ENCODE measurements at places on chromosomes 6 and 20.

DNA sequence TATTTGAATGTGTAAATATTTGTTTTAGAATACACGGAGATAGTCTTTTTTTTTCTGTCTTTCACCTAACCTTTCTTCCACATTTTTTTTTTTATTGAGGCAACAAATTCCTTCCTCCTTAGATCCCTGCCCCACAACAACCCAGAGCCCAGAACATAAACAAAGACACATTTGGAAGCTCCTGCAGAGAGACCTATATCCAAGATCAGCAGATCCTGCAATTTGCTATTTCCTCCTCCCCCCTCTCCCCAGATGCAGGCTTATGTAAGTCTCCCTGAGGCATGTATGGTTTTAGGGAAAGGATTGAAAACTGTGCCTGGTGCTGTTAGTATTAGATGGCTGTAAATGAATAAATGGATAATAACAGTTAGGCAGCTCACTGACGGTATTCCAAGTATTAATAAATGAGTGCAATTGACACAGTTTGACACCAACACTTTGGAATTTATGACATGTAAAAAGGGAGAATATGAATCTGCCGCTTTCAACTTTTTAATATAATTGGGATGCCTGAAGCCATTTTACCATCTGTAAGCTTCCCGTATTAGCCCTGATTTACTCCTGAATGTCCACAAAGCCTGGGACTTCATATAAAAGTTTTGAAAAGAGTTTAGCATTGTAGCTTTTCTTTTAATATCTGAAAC, 608.3 kb upstream of the CITED2 start:
- no peak for DNase-seq

- no peak for DNase-seq
These were observed 526.0 kb upstream of the SOX4 start for GRCh38 chr6:21067521-21067920.

GRCh38 chr20:17530716-17531664, at the start of gene BFSP1:
TSS of gene BFSP1 (minus strand) at chr20:17531379. CDS start at chr20:17531329, 50 bp downstream.
- DNase-seq, result peak; percentile 16

DNA sequence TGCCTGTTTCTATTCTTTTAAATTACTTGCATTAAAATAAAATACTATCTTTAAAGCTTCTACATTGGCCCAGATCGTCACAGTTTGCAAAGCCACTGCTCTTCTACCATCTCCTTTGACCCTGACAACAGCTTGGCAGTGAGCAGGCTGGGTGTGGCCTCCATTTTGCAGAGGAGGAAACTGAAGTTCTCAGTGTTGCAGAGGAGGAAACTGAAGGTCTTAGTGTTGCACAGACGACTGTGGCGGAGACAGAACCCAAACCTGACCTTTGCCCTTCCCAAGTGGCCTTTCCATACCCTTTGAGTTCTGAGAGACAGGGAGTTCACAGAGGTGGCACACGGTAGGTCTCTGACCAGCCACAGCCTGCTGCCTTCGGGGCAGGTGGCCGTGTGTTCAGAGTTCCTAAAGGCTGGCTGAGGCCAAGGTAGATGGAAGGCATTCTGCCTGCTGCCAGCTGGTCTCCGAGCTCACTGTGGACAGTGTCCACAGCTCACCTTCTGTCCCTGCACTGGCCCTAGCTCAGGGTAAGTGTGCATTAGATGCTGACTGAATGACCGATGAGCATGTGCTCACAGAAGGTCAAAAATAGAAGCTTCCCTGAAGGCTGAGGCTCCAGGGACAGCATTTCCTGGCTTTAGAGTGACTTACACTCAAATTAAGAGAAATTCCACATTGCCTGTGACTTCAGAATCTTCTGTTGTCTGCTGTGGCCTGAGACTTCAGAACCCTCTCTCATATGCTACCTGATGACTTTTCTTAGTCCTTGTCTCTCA, 113.5 kb upstream of the SLC24A3 start:
- no peak for DNase-seq

GRCh38 chr6:80174900-80175572, 68.6 kb downstream of the BCKDHB start:
- no peak for DNase-seq

DNA sequence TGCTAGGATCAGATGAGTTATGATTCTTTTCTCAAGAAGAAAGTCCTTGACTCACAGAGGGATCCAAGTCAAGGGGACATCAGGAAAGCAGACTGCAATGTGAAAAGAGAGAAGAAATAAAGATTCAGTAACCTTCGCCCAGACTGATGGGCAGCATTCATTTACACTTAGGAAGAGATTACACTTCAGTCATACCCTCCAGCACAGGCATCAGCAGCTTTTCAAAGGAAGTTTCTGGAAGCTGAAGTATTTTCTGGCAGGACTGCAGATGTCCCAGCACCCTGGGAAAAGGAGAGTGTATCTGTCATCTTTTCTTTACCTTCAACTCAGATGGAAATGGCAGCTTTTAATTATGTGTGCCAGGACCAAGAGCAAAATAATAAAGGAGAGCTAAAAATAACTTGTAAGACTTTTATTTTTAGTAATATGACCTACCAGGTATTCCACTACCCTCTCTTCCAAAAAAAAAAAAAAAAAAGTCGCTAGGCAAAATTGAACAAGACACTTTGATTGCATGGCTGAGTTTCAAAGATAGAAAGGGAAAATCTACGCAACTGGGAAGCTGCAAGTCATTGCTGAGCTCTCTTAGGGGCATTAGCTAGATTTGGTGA, 712.1 kb downstream of the EPM2A start:
- DNase-seq, result no peak

DNA sequence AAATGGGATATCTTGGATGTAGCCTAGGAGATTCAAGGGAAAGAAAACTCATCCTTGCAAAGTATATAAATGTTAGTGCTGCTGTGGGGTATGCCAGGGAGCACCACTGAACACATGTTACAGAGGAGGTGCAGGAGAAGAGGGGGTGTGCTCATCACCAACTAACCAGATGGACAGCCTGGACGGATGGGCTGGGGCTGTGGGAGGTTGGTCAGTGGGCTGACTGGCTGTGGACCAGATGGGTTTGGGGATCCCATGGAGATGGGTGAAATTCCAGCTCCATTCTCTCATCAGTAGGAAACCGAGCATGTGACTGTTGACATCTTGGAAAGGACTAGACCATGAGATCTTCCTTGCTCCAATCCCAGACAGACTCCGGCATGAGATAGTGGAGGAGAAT, 201.0 kb downstream of the LRFN2 start:
- no peak for DNase-seq

DNA sequence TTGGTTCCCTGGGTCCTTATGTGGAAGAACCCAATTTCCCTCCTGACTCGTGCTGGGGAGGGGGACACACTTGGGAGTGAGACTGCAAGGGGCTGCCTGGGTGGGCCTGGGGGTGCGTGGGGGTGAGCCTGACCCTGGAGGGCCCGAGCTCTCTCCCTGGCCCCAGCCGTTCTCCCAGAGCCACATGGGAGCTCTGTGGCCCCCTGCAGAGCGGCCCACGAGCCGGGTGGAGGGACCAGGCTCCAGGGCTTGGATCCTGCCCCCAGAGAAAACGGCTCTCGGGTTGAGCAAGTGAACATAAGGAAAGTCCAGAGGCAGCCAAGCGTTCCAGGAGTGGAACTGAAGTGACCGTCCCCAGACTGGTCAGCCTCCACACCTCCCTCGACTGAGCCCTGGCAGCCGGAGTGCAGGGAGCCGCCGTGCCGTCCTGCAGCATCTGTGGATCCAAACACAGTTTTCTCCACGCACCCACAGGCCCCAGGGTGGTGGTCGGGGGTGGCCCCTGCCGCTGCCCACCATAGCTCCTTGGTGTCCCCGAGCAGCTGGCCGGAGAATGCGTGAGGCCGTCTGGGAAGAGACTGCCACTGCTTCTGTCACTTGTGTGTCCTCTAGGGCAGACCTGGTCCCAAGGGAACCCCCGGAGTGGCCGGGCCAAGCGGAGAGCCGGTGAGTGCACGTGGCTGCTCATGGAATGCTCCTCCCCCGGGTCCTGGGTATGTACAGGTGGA, 10.6 kb downstream of the COL9A3 start:
- DNase-seq, result no peak

- DNase-seq, result no peak
These were observed 52.5 kb upstream of the COL21A1 start for GRCh38 chr6:56299916-56300315.

DNA sequence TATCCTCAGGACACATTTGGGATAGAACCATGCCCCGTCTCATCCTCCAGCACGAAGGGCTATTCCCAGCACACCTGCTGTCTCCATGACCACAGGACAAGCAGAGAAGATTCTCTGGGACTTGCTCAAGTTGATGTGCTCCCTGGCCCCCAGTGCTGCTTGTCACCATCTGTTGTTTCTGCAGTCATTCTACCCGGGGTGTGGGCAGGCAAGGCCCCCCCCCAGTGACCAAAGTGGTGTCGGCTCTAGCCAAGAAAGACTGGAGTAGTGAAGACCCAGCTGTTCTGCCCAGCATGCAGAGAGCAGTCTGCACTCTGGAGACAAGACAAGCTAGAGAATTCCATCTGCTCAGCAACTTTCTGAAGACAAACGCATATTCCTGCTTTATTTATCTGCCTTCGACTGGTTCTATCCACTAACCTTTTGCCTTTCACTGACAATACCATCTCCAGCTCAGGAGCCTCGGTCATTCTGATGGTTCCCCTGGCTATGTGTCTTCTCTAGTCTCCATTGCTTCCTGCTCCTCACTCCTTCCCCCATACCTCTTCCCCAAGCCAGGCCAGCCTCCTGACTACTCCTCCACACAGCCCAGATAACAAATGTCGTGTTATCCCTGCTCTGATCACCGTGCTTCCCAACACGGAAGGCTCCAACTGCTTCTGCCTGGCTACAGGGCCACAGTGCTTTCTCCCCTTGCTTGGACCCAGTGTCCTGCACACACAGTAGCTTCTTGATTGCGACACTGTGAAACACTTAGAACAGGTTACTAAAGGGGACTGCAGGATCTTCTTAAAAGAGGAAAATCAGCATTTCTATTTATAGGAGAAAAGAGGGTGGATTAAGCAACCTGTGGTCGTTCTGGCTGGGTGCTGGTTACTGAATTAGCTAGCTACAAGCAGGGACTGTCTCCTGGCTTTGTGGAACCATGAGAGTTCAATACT, 86.7 kb upstream of the EMILIN3 start:
- no peak for DNase-seq

DNA sequence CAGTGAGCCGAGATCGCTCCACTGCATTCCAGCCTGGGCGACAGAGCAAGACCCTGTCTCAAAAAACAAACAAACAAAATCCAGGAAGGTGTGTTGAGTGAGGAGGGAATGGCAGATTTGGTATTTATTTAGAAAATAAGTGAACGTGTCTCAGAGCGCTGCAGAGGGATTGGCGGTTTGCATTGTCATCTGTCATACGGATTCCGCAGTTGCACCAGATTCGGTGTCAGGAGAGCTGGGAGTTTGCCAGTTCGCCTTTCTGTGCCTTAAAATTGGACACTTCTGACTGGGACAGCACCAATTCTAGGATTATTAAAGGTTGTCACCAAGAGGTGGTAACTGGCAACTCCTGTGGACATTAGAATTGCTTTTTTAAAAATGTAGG, 912 bp downstream of the SNRNP48 start:
- DNase-seq, result no peak

DNA sequence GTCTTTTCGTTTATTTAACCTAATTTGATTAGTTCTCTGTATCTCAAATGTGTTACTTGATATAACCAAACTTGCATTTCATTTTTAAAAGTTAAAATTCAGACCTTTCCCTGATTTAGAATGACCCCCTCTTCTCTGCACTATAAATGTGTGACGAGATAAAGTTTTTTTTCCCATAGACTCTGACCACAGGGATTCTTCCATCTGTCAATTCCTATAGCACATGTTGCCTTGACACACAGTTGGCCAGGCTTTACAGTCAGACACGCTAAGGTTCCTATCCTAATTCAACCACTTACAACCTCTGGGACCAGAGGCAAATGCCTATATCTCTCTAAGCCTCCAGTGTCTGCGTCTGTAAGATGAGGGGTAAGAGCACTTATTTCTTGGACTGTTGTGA, 40.6 kb downstream of the KCNS1 start:
- DNase-seq, result no peak

GRCh38 chr6:131398176-131398575, 174.8 kb upstream of the ARG1 start:
- DNase-seq, result no peak

GRCh38 chr6:14567842-14568241, 450.3 kb downstream of the CD83 start:
- DNase-seq, result no peak

DNA sequence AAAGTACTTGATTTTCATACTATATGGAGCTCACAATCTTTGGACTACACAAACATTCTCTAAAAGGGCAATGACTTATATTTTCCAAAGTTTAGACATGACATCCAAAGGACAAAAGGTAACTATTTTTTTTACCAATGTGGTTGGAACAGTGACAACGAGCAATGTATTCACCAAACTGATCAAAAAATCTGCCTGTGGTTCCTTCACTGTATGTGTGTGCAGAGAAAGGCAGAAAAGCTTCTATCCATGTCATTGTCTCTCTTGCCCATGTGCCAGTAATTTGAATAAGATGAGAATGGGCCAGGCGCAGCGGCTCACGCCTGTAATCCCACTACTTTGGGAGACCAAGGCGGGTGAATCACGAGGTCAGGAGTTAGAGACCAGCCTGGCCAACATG, 25.5 kb downstream of the MCUR1 start:
- DNase-seq, result no peak

GRCh38 chr6:170255426-170256125, 35.3 kb downstream of the DLL1 start:
- DNase-seq, result no peak

DNA sequence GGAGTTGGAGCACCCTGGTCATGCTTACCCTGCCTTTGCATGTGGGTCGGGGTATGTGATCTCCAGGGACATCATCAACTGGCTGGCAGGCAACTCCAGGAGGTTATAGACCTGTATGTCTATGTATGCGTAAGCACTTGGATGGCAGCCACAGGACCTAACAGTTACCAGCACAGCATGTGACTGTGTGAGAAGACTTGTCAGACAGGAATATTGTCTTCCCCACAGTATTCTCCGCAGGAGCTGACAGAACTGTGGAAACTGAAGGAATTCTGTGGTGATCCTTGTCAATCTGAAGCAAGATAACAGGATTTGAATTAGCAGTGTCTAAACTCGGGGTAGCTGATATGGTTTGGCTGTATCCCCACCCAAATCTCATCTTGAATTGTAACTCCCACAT, 59.2 kb downstream of the TMEM244 start:
- no peak for DNase-seq

DNA sequence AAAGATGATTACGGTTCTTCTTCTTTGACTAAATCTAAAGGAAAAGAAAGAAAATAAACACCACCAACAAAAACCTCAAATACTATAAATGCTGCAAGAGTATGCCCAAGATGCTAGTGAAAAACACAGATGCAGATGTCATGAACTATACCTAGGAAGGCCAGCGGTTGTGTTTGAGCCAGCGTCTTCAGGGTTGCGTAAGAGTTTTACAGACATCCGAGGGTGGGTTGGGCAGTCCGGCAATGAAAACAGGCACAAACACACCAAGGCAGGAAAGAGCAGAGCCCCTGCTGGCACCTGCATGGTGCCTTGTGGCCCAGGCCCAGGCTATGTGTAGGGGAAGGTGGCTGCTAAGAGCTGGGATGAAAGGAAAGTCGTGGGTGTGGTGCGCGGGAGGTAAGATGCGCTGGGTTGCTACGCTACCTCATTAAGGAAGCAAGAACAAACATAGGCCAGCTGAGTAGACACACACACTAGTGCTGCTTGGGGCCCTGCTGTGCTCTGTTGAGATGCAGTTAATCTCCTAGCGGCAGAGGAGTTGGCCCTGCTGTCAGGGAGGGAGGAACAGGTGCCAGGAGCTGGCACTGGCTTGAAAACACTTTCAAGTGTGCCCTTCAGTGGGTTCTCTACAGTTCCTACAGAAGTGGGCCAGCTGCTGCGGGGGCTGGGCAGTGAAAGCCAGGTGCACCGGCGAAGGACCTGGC, 170.2 kb upstream of the PLN start:
- DNase-seq, result no peak

Measured in stimulated activated CD8-positive, alpha-beta memory T cell treated with anti-CD3 and anti-CD28 coated beads, Interleukin-2, amount 100 ng/mL, for 48 hours (primary cell).